ENCODE measurements at places on chromosomes 7 and 10. TPM values are rescaled to one million over a fixed set of nuclear protein-coding genes. Genes with fewer than 3 reads are reported as not detected.

- no peak for DNase-seq
Observed at GRCh38 chr10:33276282-33276923, 58.1 kb downstream of the NRP1 start.

GRCh38 chr7:107890493-107890961 lies 456 bp upstream of the DLD start:
- no peak for DNase-seq

- no peak for DNase-seq
Observed at GRCh38 chr7:138564365-138564764, 104.3 kb downstream of the TRIM24 start.

DNA sequence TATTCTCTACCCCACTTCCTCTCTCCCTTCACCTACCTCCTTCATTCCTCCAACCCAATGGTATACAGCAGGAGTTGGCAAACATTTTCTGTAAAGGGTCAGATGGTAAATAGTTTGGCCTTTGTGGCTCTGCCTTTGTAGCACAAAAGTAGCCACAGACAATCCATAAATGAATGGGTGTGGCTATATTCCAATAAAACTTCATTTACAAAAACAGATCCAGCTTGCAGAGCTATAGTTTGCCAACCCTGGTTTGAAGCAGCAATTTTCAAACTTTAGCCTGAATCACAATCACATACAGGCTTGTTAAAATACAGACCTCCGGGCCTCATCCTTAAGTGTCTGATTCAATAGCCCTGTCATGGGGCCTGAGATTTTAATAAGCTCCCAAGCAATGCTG lies 110.5 kb downstream of the CPEB3 start:
- no peak for DNase-seq

DNA sequence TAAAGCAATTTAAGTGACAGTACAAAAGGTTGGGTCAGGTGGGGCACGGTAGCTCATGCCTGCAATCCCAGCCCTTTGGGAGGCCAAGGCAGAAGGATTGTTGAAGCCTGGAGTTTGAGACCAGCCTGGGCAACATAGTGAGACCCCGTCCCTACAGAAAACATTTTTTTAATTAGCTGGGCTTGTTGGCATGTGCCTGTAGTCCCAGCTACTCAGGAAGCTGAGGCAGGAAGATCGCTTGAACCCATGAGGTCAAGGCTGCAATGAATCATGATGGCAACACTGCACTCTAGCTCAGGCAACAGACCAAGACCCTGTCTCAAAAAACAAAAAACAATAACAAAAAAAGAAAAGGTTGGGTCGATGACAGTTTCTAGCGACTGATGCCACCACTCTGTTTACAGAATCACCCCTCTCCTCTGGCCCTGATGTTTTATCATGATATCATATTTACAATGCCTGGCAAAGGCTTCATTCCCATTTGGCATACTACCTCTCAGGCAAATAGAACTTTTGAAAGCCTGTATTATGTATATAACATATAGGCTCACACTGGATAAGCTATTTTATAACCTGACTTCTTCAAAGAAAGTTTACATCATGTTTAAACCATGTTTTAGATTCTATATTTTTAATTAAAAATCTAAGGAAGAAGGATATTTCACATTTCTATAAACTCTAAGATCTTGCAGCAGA lies 558 bp upstream of the ABCC2 start:
- no peak for DNase-seq

GRCh38 chr10:99996671-99997648 lies 12.8 kb downstream of the DNMBP start:
- no peak for DNase-seq

MCM10 gene
- total RNA-seq: 22.8 TPM

CACNA2D1 gene
- total RNA-seq: 9.8 TPM
